ENCODE measurements at places on chromosomes 2 and 18.

GRCh38 chr2:120959426-120959825, 223.8 kb downstream of the GLI2 start:
- no peak for DNase-seq

DNA sequence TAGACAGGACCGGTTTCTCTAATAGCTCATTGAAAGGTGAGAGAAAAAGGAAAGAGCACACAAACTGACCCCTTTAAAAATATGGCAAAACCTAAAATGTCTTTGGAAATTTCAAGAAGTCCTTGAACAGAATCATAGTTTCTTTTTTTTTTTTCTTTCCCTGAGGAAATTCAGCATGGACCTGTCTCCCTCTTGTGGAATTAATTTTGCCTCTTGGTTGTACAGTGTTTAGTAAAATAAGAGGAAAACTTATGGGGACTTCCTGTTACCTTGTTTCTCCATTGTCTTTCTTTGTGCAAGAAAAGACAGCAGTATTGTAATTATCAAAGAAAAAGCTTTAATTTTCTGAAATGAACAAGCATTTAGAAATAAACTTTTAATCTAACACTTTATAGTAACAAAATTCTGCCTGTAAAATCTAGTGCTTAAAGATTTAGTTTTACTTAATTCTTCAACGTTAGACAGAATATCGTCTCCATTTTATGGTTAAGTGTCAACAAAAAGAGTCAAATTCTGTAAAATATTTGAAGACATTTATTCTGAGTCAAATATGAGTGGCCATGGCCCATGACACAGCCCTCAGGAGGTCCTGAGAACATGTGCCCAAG, 176.3 kb upstream of the NABP1 start:
- DNase-seq = peak; percentile 50

DNA sequence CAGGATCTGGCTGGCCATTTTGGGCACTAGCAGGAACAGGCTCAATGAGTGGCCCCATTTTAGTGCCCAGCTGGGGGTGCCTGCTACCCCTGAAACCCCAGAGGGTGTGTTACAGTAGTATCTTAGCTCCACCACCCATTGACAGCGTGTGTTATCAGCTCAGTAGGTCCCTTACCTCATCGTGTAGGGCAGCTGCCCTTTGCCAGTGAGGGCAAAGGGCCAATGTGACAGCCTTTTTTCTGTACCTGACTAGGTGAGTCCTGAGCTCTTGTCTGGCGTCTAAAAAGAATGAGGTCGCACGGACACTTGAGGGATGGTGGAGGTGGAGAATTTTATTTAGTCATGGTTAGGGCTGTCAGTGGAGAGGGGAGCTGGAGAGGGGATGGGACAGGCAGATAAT, 462.2 kb downstream of the PIK3C3 start:
- no peak for DNase-seq

GRCh38 chr2:108492364-108492763, 41.9 kb upstream of the LIMS1 start:
- no peak for DNase-seq

- no peak for DNase-seq
Measured at GRCh38 chr2:43610361-43610760, 14.5 kb upstream of the THADA start.

- DNase-seq = no peak
Measured at GRCh38 chr18:22538426-22538825, 120.7 kb upstream of the CTAGE1 start.

- no peak for DNase-seq
Measured at GRCh38 chr2:65015731-65016130, 26.5 kb downstream of the SLC1A4 start.

DNA sequence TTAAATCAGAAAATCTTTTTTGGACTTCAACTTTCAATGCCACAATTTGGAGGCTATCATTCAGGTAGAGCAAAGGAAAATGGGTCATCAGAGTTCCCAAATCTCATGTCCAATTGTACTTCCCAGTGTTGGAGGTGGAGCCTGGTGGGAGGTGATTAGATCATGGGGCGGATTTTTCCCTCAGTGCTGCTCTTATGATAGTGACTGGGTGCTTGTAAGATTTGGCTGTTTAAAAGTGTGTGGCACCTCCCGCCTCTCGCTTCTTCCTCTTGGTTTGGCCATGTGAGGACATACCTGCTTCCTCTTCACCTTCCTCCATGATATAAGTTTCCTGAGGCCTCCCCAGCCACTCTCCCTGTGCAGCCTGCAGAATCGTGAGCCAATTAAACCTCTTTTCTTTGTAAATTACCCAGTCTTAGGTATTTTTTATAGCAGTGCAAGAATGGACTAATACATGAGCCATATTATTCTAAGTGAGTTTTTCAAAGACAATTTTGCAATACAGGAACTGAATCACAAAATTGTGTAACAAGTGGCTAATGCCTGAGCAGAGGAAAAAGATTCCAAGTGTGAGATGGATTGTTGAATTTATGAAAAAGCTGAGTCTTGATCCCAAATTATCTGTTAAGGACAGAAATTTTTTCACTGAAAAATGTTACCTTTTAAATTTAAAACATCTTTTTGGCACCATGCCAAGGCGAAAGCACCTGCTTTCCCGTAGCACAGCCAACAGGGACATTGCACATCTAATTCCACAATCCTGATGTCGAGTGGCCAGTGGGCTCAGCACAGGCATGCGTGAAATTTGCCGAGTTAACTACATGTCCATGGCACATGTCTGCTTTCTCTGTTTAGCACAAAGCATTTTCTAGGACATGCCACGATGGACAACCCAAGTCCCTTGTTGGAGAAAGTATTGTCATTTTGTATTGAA, 150.9 kb downstream of the COL6A3 start:
- no peak for DNase-seq

DNA sequence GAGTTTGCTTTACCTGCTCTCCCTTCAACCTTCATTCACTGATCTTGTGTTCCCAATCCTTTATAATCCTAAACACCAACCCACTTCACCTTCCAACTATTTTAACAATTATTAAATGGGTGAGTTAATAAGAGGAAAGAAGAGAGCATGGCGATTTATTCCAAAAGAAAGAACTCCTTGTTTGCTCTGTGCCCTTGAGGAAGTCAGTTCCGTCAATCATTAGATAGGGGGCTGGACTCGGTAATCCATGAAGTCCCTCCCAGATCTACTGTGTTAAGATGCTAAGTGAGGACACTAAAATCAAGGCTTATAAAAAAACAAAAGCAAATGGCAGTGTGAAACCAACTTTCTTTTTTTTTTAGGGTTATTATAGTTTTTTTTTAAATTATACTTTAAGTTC, 589.9 kb downstream of the XIRP2 start:
- no peak for DNase-seq

DNA sequence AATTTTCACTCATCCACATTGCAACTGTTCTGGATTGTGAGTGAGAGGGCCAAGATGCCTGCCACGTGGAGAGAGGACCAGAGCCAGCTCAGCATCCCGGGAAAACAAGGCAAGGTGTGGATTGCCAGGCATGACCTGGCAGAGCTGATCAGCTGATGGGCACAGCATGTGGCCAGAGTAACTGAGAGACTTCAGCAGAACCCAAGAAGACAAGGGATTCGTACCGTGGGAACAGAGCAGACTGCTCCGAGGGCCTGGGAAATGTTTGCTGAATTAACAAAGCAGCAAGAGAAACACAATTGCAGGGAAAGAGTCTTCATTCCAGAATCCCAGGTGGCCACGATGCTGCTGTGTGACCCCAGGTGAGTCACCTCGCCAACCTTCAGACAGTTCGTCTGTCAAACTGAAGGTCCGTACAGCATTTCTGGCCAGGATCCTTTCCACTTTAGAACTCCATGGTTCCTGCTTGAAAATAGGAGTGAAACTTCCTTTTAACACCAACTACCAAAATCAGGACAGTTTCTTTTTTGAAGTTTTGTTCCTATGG, 26.3 kb upstream of the POMC start:
- DNase-seq = no peak

- no peak for DNase-seq
Measured at GRCh38 chr18:79902640-79903039, 48.8 kb downstream of the SLC66A2 start.

- DNase-seq = no peak
Measured at GRCh38 chr2:85769236-85769982, 15.6 kb downstream of the ATOH8 start.

- DNase-seq = no peak
Measured at GRCh38 chr2:235727174-235727573, 233.3 kb downstream of the AGAP1 start.

- DNase-seq = no peak
Measured at GRCh38 chr2:1224901-1225300, 188.4 kb upstream of the TPO start.
